ENCODE measurements at places on chromosomes 7 and 10.

- DNase-seq, result no peak
Observed at GRCh38 chr7:140451716-140452115, 27.6 kb downstream of the MKRN1 start.

GRCh38 chr7:41795276-41795833, 92.5 kb upstream of the INHBA start:
- no peak for DNase-seq

- peak; percentile 15 for DNase-seq
Observed at GRCh38 chr10:47031901-47032465, 120.8 kb downstream of the PTPN20 start.

GRCh38 chr10:99533496-99534449, 1.0 kb downstream of the NKX2-3 start:
- no peak for DNase-seq

- no peak for DNase-seq
Observed at GRCh38 chr7:7820409-7820808, 102.0 kb upstream of the RPA3 start.

DNA sequence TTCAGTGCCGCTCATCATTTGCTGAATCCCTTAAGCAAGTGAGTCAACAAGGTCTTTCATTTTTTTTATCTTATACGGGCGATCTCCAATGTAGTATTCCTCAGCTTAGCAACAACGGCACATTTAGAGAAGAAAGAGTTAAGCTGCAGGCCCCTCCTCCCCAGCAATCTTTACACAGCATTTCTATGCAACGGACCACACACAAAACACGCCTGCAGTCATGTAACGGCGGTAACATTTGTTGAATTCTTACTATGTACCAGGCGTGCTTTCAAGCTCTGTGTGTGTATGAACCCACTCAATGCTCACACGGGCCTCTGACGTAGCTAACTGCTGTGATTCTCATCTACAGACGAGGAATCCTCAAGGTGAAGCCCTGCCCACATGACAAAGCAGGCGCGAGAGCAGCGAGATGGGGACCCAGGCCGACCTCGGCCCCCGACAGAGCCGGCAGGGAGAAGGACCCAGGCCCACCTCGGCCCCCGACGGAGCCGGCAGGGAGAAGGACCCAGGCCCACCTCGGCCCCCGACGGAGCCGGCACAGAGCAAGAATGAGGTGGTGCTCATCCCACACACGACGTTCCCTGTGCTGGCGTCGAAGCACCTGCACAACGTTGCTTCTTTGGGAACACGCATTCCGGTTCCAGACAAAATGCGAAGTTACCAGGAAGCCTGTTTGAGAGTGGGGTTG, 240.7 kb downstream of the ZMYND11 start:
- DNase-seq, result no peak

GRCh38 chr7:71652510-71652909, 520.6 kb downstream of the GALNT17 start:
- no peak for DNase-seq

DNA sequence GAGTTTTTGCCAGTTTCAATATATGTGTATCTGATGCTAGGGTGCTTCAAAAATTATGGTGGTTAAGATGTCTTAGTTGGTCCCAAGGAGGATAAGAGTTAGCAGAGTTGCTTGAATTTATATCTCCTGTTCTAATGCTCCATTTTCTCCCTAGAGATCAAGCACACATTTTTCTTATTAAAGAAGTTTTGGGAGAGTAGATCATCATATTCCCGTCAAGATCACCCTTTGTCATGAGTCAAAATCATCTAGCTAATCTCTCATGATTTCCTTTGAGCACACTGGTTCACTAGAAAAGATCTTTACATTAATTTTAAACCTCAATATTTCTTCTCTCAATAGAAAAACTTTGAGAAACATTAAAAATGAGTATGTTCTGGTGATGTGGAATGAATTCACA, 429.9 kb upstream of the SEMA3A start:
- no peak for DNase-seq

DNA sequence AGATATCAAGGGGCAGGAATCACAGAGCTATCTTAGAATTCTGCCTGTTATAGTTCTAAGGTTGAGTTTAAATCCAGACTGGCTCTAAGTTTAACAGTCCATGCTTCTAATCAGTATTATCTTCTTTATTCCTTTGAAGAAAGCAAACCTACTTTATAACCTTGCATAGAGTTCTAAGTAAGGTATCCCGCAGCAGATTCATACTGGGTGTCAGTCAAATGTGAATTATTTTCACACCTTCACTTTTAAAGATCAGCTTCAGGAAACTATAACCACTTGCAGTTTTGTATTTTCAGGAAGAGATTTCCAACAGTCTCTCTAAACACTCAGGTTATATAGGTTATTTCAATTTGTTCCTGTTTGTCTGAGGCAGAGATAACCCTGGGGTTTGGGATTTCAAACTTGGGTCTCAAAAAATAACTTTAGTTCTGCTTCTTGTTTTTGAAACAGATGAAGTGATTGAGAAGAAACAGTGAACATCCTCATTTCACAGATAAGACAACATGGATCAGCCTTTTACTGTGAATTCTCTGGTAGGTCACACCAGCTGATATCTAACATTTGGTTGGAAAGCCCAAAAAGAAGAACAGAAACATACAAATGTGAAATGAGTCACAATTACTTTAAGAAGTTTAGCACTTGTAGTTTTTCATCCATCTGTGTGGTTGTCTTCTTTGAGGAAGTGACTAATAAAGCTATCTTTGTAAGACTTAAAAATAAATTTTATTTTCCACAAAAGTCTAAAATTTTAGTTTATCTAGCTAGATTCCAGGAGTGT, 21.4 kb downstream of the STAMBPL1 start:
- DNase-seq, result no peak

DNA sequence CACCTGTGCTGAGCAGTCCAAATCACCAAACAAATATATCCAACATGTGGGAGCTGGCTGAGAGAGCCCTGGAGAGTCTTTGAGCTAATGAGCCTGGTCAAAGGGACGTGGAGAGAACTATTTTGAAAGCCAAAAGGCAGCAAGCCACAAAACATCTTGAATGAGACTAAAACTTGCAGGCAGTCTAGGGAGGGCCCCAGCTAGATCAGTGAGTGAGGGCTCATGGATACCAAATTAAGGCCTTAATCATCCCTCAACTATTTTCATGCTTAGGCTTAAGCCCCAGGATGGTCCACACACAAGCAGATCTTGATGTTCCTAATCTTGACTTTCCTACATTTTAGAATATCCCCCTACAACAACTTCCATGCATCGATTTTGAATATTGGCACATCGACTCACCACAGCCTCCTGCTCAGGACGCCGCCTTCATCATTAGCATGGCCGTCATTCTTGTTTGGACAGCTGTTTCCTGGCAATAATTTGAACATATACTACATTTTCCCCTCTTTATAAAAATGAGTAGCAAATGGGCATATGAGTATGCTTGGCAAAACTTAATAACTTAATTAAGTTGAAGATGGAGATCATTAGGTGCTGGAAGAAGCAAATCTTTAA, 86.9 kb upstream of the ADAM12 start:
- no peak for DNase-seq

DNA sequence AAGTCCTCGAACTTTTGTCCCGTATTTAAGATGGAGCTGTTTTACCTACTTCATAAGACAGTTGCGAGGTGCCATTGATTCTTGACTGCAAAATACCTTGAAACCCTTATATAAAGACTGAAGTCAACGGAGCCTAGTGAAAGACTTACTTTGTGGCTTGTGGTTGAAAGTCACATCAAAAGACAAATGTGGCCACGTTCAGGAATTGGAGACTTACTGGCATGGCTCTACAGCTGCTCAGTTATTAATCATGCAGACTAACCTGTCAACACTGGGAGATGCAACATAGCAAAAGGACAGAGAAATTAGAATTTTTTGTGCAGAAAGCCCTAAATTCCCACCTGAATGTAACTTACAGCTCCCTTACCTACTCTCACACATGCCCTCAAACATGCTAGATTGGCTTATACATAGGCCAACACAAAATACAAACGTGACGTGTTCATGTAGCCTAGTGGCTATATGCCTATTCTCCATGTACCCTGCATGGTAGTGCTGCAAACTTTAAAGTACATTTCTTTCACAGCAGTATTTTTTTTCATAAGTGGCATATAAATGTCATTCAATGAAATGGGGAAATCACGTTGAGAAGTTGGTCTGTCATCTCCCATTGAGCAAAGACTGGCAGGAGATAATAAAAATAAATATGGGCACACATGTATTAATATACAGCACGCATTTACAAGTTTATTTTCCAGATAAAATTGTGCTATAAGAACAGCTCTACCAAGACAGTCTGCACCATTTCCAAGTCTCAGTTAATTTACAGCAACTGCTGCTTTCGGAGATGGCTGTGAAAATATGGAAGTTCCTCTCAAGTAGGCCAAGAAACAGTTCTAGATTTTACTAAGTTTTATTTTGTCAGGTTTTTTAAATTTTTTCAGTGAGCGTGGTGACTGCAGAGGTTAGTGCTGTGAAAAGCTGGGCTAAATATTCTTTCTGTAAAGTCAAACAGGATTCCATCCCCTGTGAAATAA, 170.4 kb upstream of the C7orf33 start:
- DNase-seq, result no peak

DNA sequence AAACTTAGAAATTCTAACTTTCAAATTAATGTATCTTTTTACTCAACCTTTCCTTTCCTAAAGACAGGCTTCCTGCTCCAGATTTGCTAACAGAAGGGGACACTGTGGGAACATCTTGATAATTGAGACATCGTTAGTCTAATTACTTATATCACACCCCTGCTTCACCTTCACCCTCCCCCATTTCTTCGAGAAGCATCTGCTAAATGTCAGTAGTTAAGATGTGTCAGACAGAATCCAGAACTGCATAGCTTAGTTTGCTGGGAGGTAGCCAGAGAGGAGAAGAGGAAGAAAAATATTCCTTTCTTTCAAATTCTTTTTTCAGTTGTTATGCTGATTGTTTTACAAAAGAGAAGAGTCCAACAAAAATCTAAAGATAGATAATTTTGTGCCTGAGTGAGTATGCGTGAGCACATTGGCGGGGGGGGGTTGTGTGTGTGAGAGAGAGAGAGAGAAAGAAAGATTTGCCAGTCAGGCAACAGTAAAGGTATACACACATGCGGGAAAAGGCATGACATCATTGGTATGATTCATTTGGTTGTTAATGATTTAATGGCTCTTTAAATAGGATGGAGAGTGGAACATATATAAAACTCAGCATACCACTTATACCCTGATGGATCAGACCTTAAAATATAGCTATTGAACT, 192.4 kb downstream of the PTN start:
- peak; percentile 49 for DNase-seq

GRCh38 chr10:22824520-22824919, 103.3 kb upstream of the ARMC3 start:
- DNase-seq, result no peak

- peak; percentile 15 for DNase-seq
Observed at GRCh38 chr10:118106426-118106825, 59.7 kb upstream of the RAB11FIP2 start.

DNA sequence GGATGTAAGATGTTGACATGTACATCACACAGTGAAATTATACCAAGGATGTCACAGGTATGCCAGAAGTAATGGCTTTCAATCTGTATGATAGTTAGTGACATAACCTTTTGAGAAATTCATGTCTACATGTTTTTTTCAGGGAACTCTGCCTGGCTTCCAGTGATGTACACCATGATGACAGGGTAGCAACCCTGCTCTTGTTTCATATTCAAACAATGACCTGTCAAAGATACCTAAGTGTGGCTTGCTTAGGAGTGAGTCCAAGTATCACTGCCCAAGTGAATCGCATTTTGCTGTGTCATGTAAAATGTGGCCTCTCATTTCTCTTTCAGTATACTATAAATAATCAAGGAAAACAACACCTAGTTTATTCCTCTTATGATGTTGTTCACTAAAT, 205.8 kb upstream of the DKK1 start:
- no peak for DNase-seq

GRCh38 chr10:69614130-69614529, 15.9 kb upstream of the FAM241B start:
- no peak for DNase-seq

DNA sequence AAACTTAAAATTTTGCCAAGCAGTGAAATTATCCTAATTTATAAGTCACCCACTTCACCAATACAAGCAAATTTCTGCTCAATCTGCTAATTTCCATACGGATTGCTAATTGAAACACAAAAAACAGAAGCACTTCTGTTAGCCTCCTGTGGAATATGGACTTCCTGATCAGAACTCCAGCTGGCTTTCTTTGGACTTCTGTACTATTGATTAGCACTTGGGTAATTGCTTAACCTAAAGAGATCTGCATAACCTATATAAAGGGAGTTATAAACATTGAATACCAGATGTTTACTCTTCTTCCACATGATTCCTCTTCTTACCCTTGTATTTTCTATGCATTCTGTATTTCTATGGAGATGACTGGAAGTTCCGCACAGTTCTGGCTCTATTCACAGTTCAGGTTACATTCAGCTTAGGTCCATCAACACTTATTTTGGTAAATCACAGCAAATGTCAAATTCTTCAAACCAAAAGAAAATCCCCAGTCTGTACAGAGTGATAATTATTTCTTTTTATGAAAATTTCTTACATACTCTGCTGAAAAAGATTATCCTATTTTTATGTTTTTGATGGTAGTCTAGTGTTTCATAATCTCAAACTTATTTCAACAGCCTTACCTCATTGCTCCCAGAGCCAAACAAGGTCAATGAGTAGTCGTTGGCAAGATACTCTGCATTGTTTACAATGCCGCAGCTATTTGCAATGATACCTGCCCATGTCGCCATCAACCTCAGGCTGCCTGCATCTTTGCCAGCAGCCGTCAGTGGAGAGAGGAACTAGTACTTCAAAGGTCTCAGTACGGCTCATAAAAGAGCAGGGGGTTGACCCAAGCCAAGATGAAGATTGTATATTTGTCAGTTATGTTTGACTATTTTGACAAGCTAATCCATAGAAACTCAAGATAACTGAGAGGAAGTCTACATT, 225.6 kb downstream of the AHR start:
- DNase-seq, result peak; percentile 32

GRCh38 chr10:79285315-79286197, 61.7 kb upstream of the PPIF start:
- DNase-seq, result no peak
